ENCODE measurements at places on chromosomes 7 and 10.

DNA sequence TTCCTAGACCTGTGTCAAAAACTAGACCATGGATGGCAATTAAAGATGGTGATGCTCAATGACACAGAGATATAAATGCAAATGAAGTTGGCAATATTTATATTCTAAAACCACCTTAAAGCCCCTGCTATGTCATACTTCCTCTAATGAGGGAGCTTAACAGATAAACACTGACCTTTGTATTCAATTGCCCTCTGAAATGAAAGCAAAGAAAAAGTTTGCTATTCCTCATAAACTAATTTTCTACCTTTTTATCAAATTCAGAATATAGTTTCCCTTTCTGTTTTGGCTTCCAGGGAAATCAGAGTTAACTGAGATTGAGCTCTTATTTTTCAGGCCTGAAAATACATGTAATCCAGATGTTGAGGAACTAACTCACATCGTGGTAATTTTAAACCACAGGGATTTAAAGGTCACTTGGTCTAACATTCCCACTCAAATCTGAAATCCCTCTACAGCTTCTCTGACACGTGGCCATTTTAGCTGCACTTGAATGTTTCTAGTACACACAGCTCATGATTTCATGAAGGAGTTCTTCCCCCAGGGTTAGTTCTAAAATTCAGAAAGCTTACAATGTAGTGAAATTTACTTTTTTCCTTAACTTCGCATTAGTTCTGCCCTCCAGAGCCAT is 37.9 kb upstream of the ABCB5 start:
- DNase-seq = no peak
- H3K4me1 ChIP-seq = no peaks in the 10 kb centered on the region
- H3K36me3 ChIP-seq = no peaks in the 10 kb centered on the region

DNA sequence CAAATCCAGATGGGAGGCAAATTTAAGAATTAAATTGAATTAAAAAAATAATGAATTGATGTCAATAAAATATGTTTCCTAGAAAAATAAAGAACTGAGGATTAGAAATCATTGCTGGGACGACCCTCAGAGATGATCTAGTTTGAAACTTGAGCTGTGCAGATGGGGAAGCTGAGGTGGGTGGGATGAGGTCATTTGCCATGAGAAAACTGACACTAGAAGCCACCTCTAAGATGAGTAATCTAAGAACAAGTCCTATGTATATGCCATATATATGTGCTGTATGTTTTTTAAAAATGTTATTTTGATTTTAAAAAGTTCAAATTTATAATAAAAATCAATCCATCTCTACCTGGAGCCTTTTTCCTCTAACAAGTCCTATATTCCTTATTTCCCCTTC is 135.7 kb downstream of the RSU1 start:
- peaks cover 16% of the 10 kb centered on the region for H3K36me3 ChIP-seq
- DNase-seq = no peak
- no peak overlapping the region for H3K27ac ChIP-seq

DNA sequence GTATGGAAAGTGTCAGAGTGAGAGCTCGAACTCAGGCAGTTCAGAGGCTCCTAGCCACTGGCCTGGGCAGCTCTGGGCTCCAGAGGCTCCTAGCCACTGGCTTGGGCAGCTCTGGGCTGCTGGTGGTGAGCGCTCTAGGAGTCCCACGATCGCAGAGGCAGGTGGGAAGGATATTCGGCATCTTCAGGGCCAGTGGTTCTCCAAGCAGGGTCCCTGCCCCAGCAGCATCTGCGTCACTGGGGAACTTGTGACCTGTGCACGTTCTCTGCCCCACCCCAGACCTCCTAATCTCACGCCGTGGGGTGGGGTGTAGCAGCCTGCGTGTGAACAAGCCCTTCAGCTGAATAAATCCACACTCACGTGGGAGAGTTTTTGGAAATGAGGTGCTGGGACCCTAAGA is 25.2 kb upstream of the BTBD16 start:
- no peak overlapping the region for H3K4me3 ChIP-seq
- no peaks in the 10 kb centered on the region for H3K36me3 ChIP-seq
- H3K27ac ChIP-seq = no peak overlapping the region
- no peak for DNase-seq

- no peaks in the 10 kb centered on the region for H3K27me3 ChIP-seq
- no peak overlapping the region for H3K4me3 ChIP-seq
- no peak for DNase-seq
- peaks cover 35% of the 10 kb centered on the region for H3K4me1 ChIP-seq
- peaks cover 5% of the 10 kb centered on the region for H3K36me3 ChIP-seq
Measured at GRCh38 chr7:2086229-2086628, 146.5 kb downstream of the MAD1L1 start.

- H3K27ac ChIP-seq = no peak overlapping the region
- H3K36me3 ChIP-seq = no peaks in the 10 kb centered on the region
- H3K27me3 ChIP-seq = no peaks in the 10 kb centered on the region
- H3K4me3 ChIP-seq = no peak overlapping the region
Measured at GRCh38 chr10:123348691-123349572, 194.7 kb downstream of the BUB3 start.

DNA sequence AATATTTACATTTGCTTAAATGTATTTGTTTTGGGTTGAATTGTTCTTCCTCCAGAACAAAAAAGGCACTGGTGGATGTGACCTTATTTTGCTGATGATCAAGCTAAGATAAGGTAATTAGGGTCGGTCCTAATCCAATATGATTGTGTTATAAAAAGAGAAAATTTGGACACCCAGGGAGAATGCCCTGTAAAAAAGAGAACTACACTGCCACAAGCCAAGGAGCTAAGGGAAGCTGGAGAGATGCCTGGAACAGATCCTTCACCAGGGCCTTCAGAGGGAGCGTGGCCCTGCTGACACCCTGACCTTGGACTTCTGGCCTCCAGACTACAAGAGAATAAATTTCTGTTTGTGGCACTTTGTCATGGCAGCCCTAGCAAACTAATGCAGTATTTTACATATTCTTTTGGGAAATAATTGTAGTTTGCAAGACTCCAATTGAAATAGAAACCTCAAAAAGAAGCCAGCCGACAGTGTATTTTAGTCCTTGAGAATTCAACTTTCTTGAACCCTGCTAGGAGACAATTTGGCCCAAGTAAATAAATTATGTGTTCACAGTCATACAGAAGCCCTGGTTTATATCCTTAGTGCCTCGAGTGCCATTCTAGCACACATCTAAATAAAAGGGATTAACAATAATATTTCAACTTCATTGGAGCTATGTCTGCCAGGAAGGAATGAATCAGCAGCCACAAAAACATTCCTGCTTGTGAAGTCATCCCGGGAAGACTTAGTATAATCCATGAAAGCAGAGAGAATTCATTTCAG is 164.6 kb downstream of the PKD1L1 start:
- H3K27ac ChIP-seq = no peak overlapping the region
- DNase-seq = no peak
- no peak overlapping the region for H3K4me3 ChIP-seq
- H3K4me1 ChIP-seq = no peaks in the 10 kb centered on the region

DNA sequence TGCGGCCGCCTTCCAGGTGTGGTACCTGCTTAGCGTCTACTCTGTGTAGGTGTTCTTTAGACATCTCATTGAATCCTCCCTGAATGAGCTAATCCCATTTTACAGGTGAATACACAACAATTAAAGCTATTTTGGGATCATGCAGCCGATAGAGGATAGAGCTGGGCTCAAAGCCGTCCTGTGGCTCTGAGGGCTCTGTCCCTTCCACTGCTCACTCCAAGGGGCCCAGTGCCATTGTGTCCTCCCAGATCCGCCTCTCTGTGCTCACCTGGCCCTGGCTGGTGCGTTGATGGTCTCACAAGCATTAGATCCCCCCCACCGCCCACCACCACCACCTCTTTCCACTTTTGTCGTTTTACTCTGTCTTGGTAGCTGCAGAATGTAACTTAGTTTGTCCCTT is 13.1 kb downstream of the NPTX2 start:
- H3K4me1 ChIP-seq = no peaks in the 10 kb centered on the region
- H3K4me3 ChIP-seq = no peak overlapping the region
- H3K27me3 ChIP-seq = no peaks in the 10 kb centered on the region
- DNase-seq = no peak
- H3K27ac ChIP-seq = no peak overlapping the region

GRCh38 chr10:108203905-108204527 is 1039.5 kb upstream of the SORCS1 start:
- H3K27me3 ChIP-seq = no peaks in the 10 kb centered on the region
- H3K27ac ChIP-seq = no peak overlapping the region
- no peaks in the 10 kb centered on the region for H3K4me1 ChIP-seq
- no peaks in the 10 kb centered on the region for H3K36me3 ChIP-seq
- no peak overlapping the region for H3K4me3 ChIP-seq

DNA sequence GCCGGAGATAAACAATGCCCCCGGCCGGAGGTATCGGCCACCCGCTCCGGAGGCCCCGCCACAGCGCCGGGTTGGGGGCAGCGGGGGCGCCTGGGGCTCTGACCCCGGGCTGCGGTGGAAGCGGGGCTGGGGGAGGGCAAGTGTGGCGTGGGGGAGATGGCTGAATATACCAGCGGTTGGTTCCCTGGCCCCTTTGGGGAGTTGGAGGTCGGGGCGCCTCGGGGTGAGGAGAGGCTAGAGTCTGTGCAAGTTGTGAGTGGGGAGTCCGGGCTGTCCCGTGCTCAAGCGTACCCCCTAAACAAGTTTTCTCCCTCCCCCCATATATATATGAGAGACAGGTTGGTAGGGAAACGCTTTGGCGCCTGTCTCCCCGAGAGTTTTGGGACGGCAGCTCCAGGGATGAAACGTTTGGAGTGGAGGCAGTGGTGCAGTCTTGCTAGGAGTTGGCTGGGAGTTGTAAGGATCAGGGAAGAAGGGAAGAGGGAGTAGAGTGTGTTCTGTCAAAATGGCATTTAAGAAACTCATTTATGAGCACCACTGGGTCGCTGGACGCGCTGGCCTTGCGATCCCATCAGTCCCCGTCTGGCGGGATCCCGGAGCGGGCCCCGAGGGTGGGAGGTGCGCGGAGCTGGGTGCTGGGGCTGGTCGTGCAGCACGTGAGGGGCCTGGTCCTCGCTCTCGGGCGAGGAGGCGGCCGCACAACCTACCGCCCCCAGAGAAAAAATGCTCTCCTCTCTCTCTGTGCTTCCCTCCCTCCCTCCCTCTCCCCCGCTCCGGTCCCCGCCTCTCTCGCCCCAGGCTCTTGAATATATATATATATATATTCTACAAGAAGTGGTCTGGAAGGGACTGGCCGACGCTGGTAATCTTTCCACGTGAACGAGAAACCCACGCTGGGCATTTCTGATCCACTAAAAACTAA is 1.1 kb downstream of the TET1 start:
- no peaks in the 10 kb centered on the region for H3K36me3 ChIP-seq
- peaks cover 74% of the 10 kb centered on the region for H3K27me3 ChIP-seq
- no peak overlapping the region for H3K27ac ChIP-seq
- DNase-seq = no peak
- H3K4me3 ChIP-seq = peak overlapping the region; percentile 53

GRCh38 chr10:79380125-79380945 is 33.1 kb downstream of the PPIF start:
- DNase-seq = no peak
- no peak overlapping the region for H3K4me3 ChIP-seq
- no peak overlapping the region for H3K27ac ChIP-seq
- H3K27me3 ChIP-seq = no peaks in the 10 kb centered on the region
- no peaks in the 10 kb centered on the region for H3K4me1 ChIP-seq

GRCh38 chr10:79602953-79603352 is 7.8 kb upstream of the SFTPA1 start:
- no peak overlapping the region for H3K4me3 ChIP-seq
- no peaks in the 10 kb centered on the region for H3K36me3 ChIP-seq
- H3K27me3 ChIP-seq = peaks cover 26% of the 10 kb centered on the region
- no peaks in the 10 kb centered on the region for H3K4me1 ChIP-seq
- no peak for DNase-seq
- no peak overlapping the region for H3K27ac ChIP-seq

DNA sequence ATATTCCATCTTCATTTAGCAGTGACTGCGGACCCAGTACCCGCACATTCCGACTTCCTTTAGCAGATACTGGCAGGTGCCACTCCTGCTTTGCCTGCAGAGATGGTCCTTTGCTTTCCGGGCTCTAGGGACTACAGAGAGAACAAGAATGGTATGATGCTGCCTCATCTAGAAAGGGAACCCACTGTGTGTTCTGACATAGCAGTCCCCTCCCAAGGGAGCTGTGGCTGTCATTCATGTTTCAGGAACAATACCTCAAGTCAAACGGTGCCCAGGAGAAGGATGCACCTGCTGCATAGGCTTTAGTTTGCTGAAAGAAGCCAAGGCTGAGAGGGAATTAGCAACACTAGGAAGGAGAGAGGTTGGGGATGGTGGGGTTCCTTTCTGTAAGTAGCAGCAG is 15.9 kb upstream of the TMEM72 start:
- H3K4me1 ChIP-seq = no peaks in the 10 kb centered on the region
- H3K36me3 ChIP-seq = no peaks in the 10 kb centered on the region
- no peak overlapping the region for H3K27ac ChIP-seq
- no peaks in the 10 kb centered on the region for H3K27me3 ChIP-seq
- no peak overlapping the region for H3K4me3 ChIP-seq
